Activated T-helper 9 cell treated with anti-CD3 and anti-CD28 coated beads, Interleukin-2, amount 50 U/mL, for 16 hours (primary cell): ENCODE measurements at places on chromosomes 11 and 22.

DNA sequence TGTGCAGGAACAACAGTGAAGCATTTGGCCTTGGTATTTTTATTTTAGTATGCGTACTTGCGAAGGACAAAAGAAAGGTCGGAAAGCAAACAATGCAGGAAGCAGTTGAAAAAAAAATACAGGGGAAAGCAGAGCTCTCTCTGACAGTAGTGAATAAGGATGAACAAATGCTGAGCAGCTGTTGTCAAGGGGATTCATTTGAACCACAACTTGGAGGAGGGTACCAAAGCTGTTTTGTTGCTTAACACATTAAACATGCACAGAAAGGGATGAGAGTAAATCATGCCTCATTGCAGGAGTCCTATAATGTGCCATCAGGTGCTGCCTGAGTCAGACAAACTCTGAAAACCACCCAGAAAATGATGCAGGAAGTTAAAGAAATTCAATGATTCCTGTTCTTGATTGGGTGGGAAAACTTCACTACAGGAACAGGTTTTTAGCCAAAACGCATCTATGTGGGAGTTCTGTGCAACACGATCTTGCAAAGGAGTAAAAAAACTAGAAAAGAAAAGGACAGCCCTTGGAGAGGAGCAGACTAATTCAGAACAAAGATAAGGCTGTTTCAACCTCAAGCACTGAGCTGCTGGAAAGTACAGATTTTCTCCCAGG, 2113.5 kb downstream of the LRRC4C start:
- DNase-seq = no peak

- DNase-seq = no peak
Measured at GRCh38 chr11:65187146-65187675, 5.5 kb downstream of the CAPN1 start.

GRCh38 chr11:63277345-63277943, 34.0 kb upstream of the SLC22A25 start:
- no peak for DNase-seq

- no peak for DNase-seq
Measured at GRCh38 chr11:33687733-33688479, 12.7 kb downstream of the C11orf91 start.

DNA sequence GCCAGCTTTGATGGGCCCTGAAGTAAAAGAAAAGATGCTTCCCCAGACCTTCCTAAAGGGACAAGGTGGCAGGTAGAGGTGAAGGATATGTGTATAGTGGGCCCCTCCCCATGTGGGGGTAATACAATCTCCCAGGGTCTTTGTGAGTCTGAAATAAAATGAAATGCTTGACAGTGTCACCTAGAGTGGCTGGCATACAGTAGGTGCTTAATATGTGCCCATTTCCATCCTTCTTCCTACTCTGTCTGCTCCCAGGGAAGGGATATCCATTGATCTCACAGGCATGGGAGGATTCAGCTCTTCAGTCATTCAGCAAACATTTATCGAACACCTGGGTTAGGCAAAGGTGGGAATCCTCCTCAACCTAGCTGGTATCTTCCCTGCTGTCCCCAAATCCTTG, 6.1 kb upstream of the CREB3L1 start:
- no peak for DNase-seq

DNA sequence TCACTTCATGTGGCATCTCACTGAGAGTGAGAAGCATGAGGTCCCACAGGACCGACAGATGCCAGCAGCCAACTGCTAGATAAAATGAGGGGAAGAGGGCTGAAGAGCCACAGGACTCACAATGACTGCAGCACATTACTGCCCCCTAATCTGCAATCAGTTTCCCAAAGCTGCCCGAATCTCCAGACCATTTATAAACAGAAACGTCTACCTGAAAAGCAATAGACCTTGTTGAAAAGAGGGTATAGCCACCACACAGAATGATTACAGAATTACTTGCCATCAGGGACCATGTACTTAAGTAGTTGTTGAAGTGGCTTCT, 12.4 kb upstream of the TEF start:
- DNase-seq = no peak

DNA sequence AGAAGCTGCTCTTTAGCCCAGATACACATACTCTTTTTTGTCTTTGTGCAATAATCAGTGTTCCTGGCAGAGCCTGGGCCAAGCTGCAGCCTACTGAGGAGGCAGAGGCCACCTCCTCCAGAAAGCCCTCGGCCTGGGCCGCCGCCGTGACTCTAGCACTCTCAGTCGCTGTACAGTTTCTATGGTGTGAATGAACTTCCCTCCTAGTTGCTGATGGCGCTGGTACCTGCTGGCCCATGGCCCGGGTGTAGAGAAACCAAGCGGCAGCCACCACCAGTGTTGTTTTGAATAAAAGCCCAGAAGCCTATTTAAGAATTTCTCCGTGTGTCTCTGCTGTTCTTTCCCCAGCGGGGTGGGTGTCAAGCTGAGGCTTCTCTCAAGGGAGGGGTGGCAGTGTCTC, 118.9 kb downstream of the CACNA1I start:
- DNase-seq = no peak

- no peak for DNase-seq
Measured at GRCh38 chr11:83355391-83355790, 69.2 kb upstream of the CCDC90B start.

GRCh38 chr22:19989725-19990067, 26.9 kb downstream of the ARVCF start:
- no peak for DNase-seq

DNA sequence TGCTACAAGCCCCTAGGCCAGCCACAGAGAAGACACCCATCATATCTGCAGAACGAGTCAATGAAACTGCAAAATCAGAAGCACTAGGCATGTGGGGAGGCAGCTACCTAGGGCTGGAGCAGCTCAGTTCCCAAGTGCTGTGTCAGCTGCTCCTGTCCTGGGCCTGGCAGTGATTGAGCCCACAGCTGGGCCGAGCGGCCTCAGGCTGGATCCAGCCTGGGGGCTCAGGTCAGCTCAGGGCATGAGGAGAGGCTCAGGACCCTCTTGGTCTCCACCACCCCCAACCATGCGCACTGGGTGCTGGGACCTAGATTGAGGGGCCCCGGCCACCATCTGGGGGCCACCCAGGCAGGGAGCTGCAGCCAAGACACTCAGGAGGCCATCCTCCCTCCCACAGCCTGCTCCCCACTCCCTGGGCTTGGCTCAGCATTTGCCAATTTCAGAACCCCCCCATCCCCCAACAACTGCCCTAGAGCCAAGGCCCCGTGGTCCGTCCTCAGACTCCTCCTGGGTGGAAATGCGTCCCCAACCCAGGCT, 2.4 kb upstream of the TNNT3 start:
- no peak for DNase-seq

- DNase-seq = no peak
Measured at GRCh38 chr11:72352859-72353551, 81.3 kb downstream of the CLPB start.

DNA sequence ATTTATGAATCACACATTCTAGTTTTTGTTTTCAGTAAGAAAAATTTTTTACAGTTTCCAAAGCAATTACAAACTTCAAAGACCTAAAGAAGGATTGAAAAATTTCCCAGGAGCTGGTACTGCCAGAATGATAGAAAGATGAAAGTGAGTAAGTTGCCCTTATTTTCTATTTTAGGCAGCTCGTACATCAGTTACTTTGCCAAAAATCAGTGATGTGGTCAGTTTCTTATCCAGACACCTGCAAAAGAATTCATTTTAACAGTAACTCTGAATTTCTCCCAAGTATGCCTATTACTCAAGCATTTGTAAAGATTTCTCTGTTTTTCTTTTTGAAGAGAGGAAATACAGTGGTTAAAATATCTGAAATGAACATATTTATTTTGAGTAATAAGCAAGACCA, 976.3 kb upstream of the RAG2 start:
- no peak for DNase-seq

DNA sequence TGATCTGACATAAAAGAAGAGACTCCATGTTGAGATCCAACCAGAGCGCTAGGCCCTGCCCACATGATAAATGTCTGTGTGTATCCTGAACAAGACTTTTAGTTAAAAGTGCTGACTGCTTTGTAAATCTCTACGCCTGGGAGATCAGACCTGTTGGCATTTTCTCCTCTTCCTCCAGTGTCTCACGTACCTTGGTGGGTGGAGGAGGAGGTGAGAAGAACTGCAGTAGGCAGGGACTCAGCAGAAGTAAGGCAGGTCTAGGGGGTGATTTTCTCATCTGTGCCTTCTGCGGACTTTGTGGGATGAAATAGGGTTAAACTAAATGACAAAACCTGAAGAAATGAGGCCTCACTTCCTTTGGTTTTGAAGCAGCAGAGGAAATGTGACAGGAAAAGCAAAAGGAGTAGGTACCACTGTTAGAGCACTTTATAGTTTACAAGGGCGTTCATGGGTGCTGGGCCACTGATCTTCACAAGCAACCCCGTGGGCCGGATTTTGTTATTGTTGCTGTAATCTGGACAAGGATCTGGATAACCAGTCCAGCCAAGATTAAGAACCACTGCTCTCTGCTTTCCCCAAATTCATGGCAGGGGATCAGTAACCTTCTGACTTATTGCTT, 36.7 kb upstream of the PLET1 start:
- DNase-seq = no peak
